Large intestine (tissue), 12 donors: ENCODE measurements at places on chromosomes 1 and 21. TPM values are rescaled to one million over a fixed set of nuclear protein-coding genes. Genes with fewer than 3 reads are reported as not detected.

- DNase-seq = no peak
Observed at GRCh38 chr1:4105300-4105880, 205.3 kb upstream of the C1orf174 start.

DNA sequence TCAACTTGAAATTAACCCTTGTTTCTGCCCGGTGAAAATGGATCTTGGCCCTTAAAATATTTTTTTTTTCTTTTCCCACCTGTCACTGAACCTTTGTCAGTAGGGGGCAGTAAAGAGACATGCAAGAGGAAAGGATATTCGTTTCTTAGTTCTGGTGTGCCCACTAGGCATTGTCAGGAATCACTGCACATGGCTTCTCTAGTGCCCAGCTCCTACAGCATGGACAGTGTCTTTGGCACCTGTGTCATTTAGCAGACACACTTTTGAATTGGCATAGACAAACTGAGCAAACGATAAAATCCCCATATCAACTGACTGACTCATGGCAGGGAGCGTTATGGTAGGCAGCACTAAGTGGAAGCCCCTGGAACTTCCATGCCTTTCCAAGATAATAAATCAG is 1048.1 kb downstream of the BRINP3 start:
- DNase-seq = peak; percentile 5

Gene ILF2
- polyA plus RNA-seq = 152 TPM

DNA sequence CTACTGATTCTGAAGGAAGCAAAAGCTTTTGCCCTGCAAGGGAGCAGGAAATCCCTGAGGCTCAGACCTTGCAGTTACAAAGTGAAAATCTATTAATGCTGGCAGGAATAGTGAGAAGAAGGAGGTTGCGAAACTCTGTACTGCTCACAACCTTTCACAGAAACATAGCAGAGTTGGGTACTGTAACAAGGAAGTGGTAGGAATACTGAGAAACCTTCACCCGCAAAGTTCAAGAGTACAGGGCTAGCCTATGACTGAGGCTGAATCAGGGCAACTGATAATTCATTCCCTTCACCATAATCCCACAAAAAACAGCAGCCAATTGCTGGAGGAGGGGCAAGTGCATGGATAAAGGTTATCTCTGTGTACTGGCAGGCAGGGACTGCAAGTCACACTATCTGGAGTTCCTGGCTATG is 23.9 kb upstream of the KCTD3 start:
- DNase-seq = peak; percentile 71

GRCh38 chr1:37055631-37056030 is 21.3 kb upstream of the GRIK3 start:
- no peak for DNase-seq

GRCh38 chr1:225607355-225607754 is 45.6 kb downstream of the ENAH start:
- DNase-seq = no peak

DNA sequence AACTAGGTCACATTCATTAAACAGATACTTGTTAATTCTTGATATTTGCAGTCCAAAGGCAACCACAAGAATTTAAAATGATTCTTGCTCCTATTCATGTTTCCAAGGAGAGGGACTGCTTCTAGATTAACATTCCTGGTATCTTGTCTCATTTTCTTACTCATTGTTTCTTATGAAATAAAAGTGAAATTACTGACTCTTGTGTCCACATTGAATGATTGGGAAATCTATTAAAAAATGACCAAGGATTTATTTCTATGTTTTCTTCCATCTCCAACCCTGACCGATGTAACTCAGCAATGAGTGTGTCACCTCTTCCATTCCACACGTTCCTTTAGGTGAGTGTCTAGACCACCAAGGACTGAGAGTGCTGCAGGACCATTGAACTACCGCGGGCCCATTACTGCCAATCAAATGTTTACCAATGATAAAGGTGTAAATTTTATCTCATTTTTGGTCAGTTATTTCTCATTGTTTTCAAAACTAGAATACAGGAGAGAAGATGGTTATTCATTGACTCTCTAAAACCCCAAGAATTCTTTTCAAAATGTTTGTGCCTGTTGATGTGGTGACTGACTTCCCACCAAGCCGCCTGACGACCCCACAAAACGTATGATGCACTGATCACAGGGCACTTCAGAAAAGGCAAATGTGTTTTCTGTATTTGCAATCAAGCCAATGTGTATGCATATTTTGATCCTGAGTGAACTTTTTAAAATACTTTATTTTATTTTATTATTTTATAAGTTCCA is 414.6 kb upstream of the PTBP2 start:
- no peak for DNase-seq

DNA sequence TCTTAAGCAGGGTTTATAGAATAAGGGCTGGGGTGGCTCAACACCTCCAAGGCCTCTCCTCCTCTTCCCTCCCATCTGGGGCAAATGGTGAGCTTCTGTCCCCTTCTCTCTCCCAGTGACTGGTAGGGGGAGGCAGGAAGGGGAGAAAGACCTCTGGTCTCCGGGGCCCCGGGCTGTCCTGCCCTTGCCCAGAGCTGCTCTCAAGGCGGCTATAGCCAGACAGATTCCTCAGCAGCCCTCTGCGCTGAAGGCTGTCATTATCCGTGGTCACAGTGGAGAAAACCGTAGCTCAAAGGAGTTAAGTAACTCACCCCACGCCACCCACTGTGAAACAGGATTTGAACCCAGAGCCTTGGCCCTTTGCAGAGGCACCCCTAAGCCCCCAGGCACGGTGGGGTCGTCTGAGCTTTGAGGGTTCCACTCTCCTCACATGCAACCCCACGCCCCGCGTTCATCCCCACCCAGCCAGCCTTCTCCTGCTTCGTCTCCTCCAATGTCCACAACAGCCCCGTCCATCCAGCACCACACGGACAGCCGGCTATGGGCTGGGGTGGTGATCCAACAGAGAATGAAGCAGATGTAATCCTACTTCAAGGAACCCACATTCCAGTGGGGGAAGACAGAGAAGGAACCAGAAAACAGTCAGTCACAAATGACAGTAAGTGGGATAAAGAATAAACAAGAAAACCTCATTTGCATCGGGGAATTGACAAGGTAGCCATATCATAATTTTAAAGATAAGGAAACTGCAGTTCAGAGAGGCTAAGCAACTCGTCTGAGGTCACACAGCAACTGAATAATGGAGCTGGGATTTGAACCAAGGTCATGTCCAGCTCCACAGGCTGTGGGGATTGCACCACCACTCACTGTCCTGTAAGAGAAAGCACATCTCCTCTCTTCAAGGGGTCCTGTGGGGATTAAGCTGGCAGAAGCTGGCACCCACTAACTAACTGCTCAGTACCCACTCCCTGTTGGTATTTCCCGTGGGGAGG is 31.8 kb downstream of the DHRS3 start:
- DNase-seq = no peak

- DNase-seq = no peak
Observed at GRCh38 chr1:64269558-64269884, 66.1 kb downstream of the UBE2U start.

DNA sequence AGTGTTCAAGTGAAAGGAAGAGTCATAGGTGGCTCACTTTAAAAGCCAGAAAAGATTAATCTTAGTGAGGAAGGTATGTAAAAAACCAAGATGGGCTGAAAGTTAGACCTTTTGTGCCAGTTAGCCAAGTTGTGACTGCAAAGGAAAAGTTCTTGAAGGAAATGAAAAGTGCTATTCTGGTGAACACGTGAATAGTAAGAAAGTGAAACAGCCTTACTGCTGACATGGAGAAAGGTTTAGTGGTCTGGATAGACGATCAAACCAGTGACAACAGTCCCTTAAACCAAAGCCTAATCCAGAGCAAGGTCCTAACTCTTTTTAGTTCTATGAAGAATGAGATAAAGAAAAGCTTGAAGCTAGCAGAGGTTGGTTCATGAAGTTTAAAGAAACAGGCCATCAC is 106.4 kb downstream of the CTH start:
- no peak for DNase-seq

GRCh38 chr1:161491472-161491871 is 13.8 kb upstream of the FCGR2A start:
- DNase-seq = no peak

DNA sequence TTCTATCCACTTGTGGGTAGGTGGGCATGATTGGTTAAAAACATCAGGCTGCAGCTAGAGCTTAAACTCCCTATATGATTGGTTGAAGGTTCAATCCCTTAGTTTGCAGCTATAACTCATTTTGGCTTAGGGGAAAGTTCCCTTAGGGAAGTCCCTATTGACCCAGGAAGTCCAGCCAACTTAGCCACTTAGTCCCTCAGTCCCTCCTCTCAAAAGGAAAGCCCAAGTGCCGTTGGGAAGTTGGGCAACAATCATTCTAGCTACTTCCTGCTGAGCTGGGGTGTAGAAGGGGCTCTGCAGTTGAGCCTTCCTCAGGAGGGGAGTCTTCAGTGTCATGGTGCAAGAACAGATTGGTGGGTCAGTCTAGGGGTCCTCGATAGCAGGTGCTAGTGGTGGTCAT is 12.2 kb downstream of the MSTO1 start:
- DNase-seq = no peak

Gene C4BPA
- 0.04 TPM for polyA plus RNA-seq

Gene TMOD4
- polyA plus RNA-seq = 0.64 TPM

Gene GSTM3
- polyA plus RNA-seq = 132 TPM

- no peak for DNase-seq
Observed at GRCh38 chr1:20551161-20551560, 1.2 kb upstream of the FAM43B start.

- no peak for DNase-seq
Observed at GRCh38 chr1:234549447-234550021, 60.4 kb downstream of the IRF2BP2 start.
